Astrocyte of the cerebellum (primary cell): ENCODE measurements at places on chromosomes 16 and 17.

DNA sequence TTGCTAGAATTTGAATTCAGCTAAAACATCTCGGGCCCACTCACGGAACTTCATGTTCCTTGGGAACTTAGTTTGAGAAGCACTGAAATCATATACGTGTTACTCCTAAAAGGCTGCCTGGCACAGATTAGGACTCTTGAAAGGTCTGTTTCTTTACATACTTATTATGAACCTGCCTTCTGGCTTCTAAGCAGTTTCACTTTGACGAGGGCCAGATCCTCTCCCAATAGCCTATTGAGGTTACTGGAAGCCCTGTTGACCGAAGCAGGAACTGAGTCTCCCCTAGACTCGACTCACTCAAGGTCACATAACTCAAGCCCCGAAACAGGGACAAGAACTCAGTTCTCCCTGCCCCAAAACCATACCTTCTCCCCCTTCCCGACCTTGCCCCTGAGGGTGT, 121.9 kb upstream of the PLCG2 start:
- no peak for DNase-seq

- DNase-seq = no peak
These were observed 43.7 kb downstream of the TMEM132E start for GRCh38 chr17:34622862-34623623.

DNA sequence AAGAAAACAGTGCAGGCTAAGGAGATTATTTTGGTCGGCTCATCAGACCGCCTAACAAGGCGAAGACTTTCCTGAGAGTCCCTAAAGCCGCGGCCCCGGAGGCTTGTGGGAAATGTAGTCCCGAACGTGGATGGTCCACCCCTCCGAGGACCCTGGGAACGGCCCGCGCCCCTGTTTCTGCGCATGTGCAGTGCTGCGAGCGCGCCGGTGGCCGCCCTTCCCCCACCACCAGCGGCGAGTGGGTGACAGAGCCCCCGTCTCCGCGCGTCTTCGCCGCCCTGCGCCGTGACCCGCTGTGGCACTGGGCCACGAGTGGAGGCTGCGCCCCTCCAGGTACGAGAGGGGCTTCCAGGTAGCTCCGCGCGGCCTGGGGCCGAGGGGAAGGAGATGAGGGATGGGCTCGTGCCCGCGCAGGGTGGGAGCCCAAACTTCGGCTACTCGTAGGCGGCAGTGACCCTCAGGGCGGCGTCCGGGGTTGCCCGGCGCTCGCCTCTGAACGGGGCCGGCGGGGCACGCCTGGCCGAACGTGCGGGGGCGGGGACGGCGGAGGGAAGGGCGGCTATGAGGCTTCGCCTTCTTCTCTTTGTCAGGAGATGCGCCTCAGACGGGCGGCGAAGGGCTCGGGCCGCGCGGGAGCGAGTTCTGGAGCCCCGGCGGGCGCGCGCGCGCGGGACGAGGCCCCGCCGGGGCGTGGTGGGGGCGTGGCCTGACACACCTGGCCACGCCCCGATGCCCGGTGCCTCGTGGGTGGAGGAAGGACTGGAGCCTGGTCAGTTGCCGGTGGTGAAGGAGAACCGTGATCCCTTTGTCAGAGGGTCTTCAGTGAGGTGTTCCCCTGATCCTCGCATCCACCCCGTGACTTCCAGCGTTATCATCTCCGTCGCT, at the start of gene ZFP1:
Gene ZFP1, plus strand, starts transcription at position 214 of the 885 bp plus-strand sequence. CDS start 4,428 bp downstream, outside the sequence.
- peak; percentile 80 for DNase-seq

GRCh38 chr16:62018301-62019060, 17.8 kb downstream of the CDH8 start:
- DNase-seq = no peak

GRCh38 chr17:59405944-59406705, 74.7 kb downstream of the YPEL2 start:
- no peak for DNase-seq

DNA sequence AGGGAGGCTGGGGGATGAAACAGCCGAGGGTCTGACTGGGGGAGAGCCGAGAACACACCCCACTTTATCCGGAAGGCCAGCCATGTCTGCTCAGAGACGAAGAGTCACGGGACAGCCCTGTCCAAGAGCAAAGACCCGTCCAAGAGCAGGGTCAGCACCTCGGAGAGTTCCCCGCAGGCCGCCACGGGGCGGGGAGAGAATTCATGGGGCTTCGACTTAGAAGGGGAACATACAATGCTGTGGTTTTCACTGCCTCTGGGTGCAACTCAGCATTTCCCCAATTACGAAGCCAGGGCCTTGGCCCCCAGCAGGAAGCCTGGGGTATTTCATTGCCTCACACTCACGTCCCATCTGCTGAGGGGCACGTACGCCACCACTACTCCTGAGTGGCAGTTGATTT, 59.3 kb downstream of the JPH3 start:
- no peak for DNase-seq

DNA sequence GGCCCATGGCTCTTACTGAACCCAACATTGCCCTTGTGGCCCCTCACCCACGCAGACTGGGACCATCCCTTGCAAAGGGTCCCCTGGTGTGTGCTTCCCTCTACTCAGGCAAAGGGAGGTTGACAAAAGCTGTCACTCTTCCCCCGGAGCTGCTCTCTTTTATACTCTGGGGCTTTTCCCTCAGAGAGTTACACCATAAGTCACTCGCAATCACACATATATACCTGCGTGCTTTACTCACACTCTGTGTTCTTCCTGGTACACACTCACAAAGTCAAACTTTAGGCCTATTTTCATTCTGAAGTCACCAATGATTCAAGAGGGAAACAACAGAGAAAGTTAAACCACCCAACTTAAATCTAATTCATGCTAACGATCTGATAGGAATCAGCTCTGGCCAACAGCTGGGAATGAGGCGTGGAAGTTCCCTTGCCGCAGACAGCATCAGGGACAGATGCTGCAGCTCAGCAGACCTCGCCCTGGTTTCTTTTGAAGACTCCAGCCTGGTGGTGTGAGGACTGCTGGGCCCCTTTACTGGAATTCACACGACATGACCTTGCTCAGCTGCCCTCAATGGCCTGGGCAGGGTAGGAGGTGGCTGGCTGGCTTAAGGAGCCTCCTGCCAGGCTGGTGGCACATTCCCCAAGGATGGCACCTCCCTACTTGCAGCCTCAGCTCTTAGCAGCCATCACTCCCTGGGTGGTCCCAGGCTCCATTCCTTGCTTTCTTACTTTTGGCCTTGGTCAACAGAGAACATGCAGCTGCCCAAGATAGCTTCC, 27.3 kb downstream of the HIC1 start:
- DNase-seq = no peak

- DNase-seq = no peak
These were observed 506.9 kb downstream of the RBFOX1 start for GRCh38 chr16:7839568-7839967.

- no peak for DNase-seq
These were observed 2.3 kb downstream of the TP53 start for GRCh38 chr17:7684851-7685532.

GRCh38 chr16:11797957-11798299, 870 bp upstream of the ZC3H7A start:
- DNase-seq = no peak

GRCh38 chr16:28478506-28479180, 6.5 kb upstream of the NPIPB7 start:
- no peak for DNase-seq

DNA sequence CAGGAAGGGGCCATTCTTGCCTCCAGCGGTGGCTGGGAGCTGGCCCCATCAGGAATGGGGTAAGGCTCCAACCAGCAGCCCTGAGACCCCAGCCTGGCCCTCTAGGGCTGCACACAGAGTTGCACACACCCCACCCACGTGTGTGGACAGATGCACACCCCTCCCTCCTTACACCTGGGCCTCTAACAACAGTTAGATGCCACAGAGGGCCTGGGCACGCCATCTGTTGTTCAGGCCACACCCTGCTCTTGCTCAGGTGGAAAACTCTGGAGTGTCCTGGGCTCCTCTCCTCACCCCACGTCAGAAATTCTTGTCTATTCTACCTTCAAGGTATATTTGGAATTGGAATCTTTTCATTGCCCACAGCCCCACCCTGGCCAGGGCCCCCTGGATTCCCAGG, 13.3 kb upstream of the RAI1 start:
- DNase-seq = no peak

GRCh38 chr16:22942811-22943210, 128.8 kb downstream of the HS3ST2 start:
- no peak for DNase-seq

GRCh38 chr16:50731130-50731988, 10.5 kb upstream of the CYLD start:
- no peak for DNase-seq

- peak; percentile 74 for DNase-seq
These were observed 119.6 kb downstream of the SPAG9 start for GRCh38 chr17:51000835-51001638.

DNA sequence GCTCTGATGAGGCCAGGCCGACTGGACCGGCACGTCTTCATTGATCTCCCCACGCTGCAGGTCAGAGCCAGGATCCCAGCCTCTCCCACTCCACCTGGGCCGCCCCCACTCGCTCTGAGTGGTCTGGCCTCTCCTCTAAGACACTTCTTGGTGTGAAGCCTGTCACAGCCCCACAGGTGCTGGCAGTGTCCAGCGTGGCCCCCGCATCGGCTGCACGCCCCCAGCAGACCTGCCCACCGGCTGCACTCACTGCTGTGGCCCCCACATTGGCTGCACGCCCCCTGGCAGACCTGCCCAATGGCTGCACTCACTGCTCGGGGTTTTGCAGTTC, 15.8 kb upstream of the RPL13 start:
- no peak for DNase-seq

- DNase-seq = no peak
These were observed 12.7 kb upstream of the SPECC1 start for GRCh38 chr17:19996502-19996901.

DNA sequence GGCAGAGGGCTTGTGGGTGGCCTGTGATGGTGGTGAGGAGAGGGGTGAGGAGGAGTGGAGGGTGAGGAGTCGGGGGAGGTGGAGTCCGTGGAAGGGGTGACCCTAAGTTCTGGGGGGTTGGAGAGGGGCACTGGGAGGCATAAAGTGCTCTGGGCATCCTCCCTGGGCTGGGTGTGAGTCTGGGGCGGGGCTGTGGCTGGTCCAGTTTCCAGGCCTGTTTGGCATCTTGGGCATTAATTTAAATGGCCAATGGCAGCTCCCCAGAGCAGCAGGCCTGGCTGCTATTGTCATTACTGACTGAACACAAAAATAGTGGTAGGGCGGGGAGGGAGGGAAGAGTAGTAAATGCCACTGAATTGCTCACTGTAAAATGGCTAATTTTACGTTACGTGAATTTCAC, 7.7 kb upstream of the ARHGAP23 start:
- no peak for DNase-seq

DNA sequence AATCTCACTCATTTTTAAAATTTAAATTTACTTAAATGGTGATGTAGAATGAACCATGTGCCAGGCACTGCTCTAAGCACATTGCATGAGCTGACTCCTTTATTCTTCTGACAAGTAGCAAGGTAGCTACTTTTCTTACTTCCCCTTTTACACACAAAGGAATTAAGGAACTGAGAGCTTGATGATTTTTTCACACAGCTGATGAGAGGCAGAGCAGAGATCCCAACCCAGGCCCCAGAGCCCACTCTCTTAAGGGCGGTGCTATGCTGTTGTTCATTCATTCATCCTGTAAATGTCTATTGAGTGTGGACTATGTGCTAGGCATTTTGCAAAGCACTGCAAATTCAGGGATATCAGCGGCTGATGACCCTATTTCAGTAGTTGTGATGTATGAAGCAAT, 17.9 kb downstream of the SEC14L5 start:
- no peak for DNase-seq
